Spleen (tissue), 13 donors: ENCODE measurements at places on chromosomes 16 and 17. TPM values are rescaled to one million over a fixed set of nuclear protein-coding genes. Genes with fewer than 3 reads are reported as not detected.
A peak's percentile ranks its signal among the peaks of the same experiment; 100 is the strongest.

DNA sequence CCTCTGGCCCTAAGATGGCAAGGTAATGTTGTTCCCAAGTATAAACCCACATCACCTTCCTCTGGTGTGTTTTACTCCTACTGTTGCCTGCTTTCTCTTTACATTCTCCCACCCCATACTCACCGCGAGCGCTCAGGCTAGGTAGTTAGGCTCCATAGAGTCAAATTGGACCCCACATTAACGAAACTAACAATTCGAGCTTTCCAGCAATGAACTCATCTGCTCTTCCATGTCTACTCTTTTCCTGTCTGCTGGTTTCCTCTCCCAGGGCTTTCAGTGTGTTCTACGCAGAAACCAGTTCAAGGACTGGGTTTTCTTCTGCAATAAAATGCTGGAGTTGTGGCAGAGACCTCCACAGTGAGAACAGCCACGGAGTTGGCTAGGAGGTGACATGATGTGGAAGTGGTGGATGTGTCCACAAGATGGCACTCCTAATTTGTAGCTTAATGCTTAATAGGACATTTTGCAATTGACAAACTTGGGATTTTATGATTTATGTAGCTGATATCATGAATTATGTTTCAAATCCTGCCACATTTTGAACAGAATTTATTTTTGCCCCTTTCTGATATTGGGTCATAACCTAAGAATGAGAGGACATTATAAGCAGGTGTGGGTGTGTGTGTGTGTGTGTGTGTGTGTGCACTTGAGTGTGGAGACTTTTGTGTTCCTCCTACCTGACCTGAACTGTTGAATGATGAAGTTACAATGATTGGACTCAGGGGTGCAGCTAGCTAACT is 2.2 kb upstream of the UQCRC2 start:
- no peak for DNase-seq

- DNase-seq, result no peak
Observed at GRCh38 chr17:63645775-63646487, 23.7 kb downstream of the MAP3K3 start.

The CRYBA1 gene
- not detected for total RNA-seq

- DNase-seq, result peak; percentile 92
Observed at GRCh38 chr16:68064791-68065365, 20.3 kb upstream of the NFATC3 start.

The LHX1 gene
- not detected for total RNA-seq

The RANGRF gene
- total RNA-seq, result 18.9 TPM

DNA sequence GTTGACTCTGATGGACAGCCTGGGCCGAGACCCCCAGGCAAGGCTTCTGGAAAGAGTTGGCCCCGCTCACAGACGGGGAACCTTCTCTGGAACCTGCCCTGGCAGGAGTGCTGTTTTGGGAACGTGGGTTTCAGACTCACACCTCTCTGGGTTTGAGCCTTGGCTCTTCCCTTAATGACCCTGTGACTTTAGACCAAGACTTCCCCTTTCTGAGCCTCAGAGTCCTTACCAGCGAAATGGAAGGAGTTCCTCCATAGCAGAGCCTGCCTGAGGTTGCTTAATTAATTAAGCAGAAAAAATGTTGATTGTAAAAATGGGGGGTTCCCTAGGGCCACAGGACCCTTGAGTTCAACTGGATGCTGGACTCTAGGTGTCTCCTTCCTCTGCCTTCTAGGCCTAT is 408.2 kb downstream of the SEC14L1 start:
- no peak for DNase-seq

GRCh38 chr17:53649201-53649600 is 173.5 kb upstream of the KIF2B start:
- DNase-seq, result no peak

The SEZ6 gene
- 0.88 TPM for total RNA-seq

GRCh38 chr16:35398180-35398579 is 1938.8 kb downstream of the TP53TG3F start:
- DNase-seq, result no peak

The FN3K gene
- total RNA-seq, result 8.1 TPM

- DNase-seq, result peak; percentile 86
Observed at GRCh38 chr17:58324409-58325288, 3.9 kb downstream of the TSPOAP1 start.
